ENCODE measurements at places on chromosomes 5 and 9.
A peak's percentile ranks its signal among the peaks of the same experiment; 100 is the strongest.

- DNase-seq: peak; percentile 92
Observed at GRCh38 chr9:95313010-95313498, 4.5 kb downstream of the FANCC start.

DNA sequence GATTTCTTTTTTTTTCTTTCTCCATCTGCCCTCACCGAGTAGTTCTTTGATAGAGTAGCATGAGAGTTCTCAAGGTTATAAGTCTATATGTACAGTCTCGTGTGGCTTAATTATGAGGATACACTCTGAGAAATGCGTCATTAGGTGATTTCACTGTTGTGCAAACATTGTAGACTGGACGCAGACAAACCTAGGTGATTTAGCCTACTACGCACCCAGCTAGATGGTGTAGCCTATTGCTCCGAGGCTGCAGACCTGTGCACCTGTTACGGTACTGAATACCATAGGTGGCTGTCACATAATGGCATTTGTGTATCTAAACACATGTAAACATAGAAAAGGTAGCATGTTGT, 26.9 kb upstream of the CORO2A start:
- no peak for DNase-seq

GRCh38 chr5:80348171-80348570, 28.4 kb downstream of the SPZ1 start:
- DNase-seq: no peak

DNA sequence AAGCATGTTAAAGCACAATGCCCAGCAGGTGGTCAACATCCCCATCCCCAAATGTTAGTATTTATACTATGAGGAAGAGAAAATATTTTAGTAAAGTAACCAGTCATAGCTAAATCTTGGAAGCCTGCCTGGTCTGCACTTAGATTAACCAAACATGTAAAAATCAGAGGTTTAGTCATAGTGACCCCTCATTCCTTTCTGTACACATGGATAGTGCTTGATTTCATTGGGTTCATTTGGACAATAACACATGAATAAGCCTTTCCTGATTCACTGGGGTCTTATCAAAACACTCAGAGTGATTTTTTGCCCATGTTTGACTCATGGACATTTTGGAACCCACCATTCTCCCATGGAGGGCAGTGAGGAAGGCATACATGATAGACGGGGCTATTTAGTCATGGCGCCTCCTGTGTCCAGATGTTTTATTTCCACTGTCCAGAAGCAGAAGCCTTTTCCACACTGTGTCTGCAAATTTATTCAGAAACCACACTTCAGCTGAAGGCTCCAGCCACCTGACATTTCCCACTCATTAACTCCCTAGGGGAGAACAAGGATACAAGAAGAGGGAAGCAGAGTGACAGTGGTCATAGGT, 32.5 kb downstream of the OR1J1 start:
- no peak for DNase-seq

DNA sequence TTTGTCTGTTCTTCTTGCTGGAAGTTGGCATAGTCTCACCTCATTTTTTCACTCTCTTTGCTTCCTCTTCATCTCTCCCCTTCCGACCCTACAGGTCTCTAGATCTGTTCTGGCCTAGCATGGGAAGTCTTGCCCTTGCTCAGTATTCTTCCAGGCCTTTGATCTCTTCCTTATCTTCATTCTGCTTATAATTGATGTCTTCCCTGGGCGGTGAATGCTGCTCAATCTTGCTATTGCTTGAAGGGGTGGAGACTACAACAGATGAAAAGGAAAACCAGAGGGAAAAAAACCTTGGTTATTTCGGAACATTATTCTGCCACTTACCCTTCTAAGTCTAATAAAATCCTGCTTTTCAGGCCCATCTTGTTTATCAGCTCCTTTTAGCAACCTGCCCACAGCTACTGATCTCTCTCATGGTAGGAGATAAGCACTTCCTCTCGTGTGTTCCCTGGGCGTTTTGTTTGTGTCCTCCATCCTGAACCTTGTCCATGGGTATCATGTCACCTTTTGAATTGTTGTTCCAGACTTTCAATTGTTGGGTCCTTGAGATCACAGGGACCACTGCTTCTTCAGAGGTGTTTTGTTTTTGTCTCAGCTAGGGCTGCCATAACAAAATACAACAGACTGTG, 375.6 kb downstream of the ADGRV1 start:
- DNase-seq: no peak

GRCh38 chr9:35333551-35333950, 156.4 kb upstream of the RUSC2 start:
- DNase-seq: no peak

- no peak for DNase-seq
Observed at GRCh38 chr9:126864771-126865170, 4.3 kb downstream of the ZBTB34 start.

GRCh38 chr5:168721002-168721753, 142.0 kb upstream of the PANK3 start:
- no peak for DNase-seq

DNA sequence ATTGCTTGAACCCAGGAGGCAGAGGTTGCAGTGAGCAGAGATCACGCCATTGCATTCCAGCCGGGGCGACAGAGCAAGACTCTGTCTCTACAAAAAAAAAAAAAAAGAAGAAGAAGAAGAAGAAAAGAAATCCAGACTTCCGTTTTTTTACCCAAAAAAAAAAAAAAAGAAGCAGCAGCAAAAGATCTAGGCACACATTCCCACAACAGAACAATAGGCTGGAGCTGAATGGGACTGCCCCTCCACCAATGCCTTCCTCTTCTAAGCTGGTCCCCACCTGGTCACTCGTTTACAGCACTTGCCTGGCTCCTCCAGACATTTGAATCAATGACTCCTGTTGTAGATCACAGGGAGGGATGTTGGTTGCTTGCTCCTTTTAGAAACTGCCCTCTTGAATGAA, 1.6 kb upstream of the LMAN2 start:
- DNase-seq: no peak

- DNase-seq: no peak
Observed at GRCh38 chr5:137250421-137250820, 248.7 kb downstream of the SPOCK1 start.

DNA sequence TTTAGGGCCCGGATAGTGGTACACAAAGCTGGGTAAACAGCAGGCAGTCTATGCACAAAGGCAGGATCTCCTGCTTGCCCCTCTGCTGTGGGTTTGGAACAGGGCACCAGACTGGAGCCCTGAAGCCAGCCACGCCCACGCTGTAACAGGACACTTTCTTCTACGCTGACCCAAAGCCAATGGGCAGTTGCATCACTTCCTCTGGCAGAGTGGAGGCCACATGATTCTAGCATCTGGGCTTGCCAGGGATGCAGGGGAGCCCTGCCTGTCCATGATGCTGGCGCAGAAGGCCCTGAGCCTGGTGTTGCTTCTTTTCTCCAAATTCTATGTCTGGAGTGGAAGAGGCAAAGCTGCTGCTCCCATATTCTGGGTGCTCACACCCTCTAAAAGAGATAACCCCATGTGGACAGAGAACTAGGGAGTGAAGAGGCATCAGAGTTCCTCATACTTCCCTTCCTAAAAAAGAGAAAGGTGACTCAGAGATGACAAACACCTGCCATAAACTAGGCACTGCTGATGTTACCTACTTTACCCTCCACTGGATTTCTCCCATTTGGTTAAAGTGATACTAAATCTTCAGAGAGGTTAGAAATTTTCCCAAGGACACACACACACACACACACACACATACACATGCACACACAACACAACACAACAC, 260.3 kb upstream of the KLF4 start:
- DNase-seq: peak; percentile 57

DNA sequence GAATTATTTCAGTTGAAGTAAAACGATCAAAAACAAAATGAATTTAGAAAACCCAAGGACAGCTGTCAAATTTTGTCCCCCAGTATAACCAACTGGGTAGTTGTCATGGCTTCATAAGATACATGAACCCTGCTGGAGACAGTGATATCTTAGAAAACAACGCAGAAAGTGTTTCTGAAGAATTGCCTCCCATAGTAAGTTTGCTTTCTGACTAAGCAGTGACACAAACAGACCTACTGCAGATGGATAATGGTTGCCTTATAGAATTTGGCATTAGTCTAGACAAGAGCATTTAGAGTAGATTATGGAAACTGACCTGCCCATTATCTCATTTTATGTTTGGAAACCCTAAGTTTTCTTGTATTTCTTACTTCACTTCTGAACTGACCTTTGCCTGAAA, 187.7 kb upstream of the KCNN2 start:
- no peak for DNase-seq
